Muscle of back (tissue), 13 donors: ENCODE measurements at places on chromosomes 4 and X.

- DNase-seq, result no peak
These were observed 26.2 kb downstream of the ZNF827 start for GRCh38 chr4:145912376-145912775.

DNA sequence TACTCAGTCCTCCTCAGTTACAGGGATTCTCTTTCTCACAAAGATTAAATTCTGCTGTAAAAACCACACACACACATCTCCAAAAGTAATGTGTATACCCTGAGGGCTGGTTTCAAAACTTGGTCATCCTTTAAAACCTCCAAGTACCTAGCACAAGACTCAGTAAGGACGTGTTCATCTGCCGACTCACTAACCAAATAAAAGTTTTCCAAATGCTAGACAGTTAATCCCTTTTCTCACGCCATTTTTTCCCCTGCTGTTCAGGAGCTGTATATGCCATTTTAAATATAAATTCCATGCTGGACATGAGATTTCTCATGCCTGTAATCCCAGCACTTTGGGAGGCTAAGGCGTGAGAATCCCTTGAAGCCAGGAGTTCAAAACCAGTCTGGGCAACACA lies 3.9 kb upstream of the SAT1 start:
- no peak for DNase-seq

DNA sequence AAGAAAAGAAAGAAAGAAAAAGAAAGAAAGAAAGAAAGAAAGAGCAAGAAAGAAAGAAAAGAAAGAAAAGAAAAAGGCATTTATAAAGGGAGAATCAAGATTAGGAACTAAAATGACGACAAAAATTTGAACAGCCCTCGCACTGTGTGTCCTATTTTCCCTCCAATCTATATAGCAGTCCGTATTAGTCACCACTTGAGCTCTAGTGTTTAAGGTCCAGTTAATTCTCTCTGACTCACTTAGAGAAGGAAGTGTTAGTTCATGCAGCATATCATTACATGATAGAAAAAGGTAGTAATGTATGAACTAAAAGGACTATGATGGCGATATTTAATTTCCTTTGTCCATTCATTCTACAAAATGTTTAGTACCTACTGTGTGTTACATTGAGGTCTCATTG lies 122.7 kb downstream of the CBLL2 start:
- no peak for DNase-seq

GRCh38 chr4:121658125-121658524 lies 38.7 kb downstream of the ANXA5 start:
- DNase-seq, result no peak

DNA sequence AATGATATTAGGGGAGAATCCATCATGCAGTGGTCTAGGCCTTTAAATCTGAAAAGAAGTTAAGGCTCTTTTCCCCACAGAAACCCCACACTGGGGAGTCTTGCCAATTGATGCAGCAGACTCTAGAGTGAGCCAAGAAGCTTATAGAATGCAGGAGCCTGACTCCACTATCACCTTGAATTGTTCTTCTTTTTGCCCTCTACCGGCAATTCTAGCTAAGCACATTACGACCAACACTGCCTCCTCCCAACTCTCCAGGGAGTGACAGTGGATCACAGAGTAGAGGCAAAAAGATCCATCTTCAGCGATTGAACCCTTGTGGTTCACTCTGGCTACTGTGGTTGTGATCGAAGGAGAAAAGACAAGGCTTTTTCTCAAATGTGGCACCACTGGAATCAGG lies 331.5 kb downstream of the NKX6-1 start:
- no peak for DNase-seq

GRCh38 chrX:17535229-17535628 lies 160.2 kb downstream of the NHS start:
- DNase-seq, result no peak

DNA sequence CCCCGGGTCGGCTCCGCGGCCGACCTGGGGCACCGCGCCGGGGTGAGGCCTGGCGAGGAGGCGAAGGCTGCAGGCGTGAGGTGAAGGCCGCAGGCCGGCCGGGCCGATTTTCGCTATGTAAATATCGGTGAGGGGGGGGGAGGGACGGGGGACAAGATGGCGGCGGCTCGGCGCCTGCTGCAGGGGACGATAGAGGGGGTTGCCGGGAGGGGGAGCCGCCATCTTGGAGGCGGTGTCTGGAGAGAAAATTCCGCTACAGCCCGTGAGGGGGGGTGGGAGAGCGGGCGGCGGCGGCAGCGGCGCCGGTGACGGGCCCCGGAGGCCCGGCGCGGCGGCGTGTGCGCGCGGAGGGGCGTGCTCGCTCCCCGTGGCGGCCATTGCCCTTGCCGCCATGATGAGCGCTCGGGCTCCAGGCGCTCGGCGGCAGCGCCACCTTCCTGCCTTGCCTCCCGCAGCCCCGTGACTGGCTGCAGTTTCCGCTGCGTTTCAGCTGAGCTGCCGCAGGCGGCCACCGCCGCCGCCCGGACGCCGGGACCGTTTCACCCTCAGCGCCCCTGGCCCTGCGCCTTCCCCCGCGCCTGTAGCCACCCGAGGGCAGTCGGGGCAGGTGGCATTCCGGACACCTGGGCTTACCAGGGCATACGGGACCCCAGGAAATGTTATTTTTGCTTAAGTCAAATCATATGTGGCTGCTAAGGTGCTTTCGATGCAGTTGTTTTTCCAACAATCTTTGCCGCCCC lies 692 bp downstream of the ZFX start:
- DNase-seq, result peak; percentile 96

DNA sequence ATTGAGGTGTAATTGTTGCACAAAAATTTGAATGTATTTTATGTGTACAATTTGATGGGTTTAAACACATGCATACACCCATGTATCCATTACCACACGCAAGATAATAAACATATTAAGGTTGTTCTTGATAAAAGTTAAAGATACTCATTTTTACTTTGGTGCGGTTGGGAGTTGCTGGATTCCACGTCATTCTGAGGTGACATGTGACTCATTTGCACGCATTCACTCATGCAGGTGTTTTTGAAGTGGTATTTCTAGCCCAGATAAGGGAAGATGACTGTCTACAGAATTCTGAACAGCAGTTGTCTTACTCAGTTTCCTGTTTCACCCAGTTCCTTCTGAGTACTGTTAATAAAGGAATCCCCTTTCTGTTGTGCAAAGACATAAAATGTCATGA lies 142.0 kb downstream of the RTL3 start:
- no peak for DNase-seq

DNA sequence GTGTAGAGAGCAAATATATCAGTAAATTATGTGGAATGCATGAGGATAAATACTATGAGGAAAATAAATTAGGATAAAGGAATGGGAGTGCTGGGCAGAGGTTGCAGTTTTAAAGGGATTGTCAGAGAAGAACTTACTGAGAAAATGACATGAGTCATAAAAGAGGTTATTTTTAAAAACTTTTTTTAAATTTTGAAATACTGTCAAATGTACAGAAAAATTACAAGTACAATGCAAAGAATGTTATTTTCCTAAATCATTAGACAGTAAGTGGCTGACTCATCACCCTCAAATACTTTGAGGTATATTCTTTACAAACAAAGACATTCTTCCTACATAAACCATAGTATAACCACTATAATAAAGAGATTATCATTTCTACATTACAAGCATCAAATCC lies 29.8 kb upstream of the H2AZ1 start:
- DNase-seq, result no peak

- DNase-seq, result no peak
These were observed 236.5 kb downstream of the CBR4 start for GRCh38 chr4:168773388-168774195.

- no peak for DNase-seq
These were observed 72.2 kb upstream of the PPP3CA start for GRCh38 chr4:101419336-101420135.

DNA sequence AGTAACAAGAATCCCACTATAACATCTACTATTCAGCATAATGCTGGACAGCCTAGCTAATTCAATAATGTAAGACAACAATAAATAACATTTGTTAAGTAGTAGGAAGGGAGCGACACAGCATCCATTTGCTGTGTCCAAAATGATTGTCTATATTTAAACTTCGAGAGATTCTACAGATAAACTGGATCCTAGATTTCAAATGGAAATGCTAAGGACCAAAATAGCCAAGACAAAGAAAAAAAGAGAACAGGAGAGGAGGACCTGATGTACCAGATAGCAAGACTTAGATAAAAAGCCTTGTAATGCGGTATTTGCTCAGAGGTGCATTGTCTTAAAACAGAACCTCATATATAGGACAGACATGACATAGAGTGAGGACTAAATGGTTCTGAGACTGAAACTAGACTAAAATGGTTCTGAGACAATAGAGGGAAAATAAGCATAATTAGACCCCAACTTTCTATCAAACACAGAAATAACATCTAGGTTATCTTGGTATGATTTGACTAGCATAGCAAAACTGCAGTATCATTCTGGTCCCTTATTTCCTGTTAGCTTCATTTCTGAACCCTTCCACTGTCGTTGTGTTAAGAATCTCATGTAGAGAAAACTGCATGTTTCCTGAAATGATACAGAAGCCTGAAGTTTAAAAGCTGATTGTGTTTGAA lies 3.8 kb downstream of the HPGDS start:
- no peak for DNase-seq

DNA sequence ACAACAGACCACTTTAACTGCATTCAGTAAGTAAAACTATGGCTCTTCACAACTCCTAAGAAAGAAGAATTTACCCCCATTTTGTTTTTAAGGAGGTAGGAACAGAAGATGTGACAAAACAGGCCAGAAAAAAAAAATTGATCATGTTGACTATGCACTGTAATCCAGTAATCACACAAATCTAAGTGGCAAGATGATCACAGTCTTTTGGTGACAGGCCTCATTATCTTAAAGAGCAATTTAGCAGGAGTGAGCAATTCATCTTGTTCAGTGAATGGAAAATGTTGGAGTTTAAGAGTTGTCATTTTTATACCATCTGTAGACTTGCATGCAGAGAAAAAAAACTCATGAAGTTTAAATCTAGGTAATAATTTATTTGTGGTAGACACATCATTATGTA lies 115.1 kb downstream of the SLC39A8 start:
- no peak for DNase-seq

- no peak for DNase-seq
These were observed 429.7 kb downstream of the MAPK10 start for GRCh38 chr4:85929961-85930665.

- DNase-seq, result no peak
These were observed 72.9 kb downstream of the AASDH start for GRCh38 chr4:56314207-56314915.
